AG04450 (cell line): ENCODE measurements at places on chromosomes 1 and 21.

DNA sequence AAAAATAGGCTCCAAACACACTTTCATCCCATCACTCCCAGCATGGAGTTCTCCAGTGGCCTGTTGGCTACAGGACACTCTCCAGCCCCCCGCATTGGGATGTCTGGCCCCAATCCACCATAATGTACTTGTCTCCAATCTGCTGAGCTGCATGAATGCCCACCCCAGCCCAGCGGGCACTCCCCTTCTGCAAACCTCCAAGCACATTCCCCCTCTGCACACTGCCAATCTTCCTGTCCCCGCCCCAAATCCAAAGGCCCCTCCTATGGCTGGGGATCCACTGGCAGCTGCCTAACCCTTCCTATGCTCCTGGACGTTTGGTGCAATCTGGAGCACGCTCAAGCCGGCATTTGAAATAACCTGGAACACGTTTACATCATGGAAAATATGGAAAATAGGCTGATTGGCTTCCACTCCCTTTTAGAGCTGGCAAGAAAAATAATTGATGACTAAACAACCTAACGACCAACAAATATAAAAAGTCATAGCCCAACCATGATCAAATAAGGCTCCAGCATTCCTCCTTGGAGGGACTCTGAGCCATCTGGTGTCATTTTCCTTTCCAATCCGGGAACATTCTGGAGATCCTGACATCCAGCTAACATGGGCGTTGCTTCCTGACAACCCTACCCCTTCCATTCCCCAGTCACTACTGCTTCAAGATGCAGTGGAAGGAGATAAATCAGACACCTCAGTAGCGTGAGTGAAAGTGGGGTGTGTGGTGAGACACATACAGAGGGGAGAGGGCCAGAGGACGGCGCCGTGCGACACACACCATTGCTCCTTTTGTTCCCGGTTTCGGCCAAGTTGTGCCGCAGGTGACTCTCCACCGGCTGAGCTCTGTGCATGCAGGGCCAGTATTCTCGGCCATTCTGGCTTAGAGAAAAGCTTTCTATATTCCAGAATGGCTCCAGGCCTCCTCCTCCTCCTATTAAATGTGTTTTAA is 41.6 kb downstream of the PDE9A start:
- DNase-seq, result no peak

- no peak for DNase-seq
These were observed 55.2 kb upstream of the MRPS6 start for GRCh38 chr21:34018185-34018584.

GRCh38 chr1:109935451-109935900 is 24.8 kb downstream of the CSF1 start:
- DNase-seq, result no peak

GRCh38 chr1:181318022-181318857 is 165.1 kb upstream of the CACNA1E start:
- DNase-seq, result no peak

GRCh38 chr1:12275370-12275769 is 45.5 kb downstream of the VPS13D start:
- DNase-seq, result no peak

DNA sequence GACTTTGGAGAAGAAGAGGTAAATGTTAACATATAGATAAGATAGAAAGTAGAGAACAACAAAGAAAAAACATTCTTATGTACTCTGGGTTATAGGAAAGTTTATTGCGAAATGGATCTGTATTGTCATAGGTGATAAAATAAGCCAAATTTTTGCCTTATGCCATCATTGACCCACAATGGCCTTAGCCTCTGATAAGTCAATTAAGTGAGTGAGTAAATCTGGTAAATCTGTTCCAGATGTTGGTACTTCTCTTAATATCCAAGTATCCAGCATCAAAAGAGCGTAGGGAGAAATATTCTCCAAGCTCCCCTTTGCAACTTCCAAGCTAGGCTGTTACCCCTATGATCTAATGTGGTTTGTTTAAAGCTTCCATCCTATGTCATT is 38.3 kb upstream of the CLCA4 start:
- no peak for DNase-seq

DNA sequence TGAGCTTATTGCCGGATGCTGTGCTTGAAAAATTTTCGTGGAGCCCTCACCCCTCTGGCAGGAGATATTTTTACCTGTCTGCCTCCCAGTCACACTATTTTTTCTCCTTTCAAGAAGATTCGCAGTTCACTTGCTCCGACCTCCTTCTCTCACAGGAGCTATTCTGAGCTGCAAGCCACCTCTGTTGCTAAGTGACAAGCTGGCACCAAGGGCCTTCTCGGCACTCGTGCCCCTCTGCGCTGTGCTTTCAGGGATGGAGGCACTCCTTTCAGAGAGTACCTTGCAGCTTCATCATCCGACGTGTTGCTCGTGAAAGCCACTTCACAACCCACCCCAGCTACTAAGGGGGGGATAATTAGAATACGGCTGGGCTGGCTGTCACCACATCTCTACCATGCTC is 11.6 kb downstream of the SLC6A17 start:
- DNase-seq, result no peak

GRCh38 chr1:172499636-172500141 is 33.3 kb upstream of the SUCO start:
- no peak for DNase-seq

DNA sequence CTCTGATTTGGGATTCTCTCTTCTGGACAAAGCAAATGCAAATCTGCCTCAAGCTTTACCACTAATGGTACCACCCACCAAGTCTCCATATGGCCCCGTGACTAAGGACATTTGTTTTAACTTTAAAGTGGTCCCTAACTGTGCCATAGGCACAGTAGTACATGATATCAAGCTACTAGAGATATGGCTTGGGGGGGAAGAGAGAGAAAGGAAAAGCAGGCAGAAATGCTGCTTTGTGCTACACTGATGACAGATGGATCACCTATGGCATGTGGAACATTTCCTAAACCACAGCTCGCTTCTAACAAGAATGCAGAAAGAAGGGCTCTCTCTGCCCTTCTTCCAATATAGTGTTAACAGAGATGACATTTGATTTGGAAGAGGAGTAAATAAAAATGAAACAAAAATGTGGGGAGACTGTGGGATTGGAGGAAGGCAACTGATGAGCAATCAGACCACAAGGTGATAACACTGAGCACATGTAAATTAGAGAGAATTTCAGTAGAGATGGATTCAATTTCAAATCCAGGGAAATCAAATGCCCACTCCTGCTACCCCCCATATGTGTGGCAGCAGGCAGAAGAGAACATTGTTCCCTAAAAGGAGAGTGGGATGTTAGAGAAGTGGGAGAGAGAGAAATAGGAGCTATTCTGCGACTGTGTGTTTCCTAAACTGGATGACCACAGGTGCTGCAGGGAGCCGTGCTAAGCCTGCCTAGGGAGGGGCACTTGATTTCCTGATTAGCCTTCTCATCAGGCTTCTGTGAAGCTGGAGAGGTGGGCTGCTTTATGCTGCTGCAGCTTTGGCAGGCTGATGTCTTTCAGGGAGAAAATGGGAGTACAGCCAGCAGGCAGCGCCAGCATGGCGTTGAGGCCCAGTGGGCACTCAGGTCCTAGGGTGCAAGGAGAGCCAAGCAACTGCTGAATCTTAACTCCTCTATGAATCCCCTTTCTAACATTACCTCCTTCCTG is 75.3 kb downstream of the ZNF648 start:
- DNase-seq, result no peak

DNA sequence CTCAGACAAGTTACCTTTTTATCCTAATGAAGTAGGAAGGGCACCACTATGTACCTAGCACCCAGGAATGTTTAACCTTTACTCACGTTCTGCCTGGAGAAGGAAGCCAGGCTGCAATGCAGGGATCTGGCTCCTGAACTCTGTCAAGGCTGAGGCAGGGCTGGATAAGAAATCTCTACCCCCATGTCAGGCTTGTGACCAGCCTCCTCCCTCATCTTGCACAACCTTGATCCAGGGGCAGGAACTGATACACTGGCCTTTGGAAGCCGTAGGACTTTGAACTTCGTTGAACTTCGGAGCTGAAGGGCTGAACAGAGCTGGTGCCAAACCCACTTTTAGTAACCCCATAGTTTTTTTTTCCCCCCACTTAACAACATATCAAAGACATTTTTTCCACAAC is 8.0 kb upstream of the AKR1A1 start:
- DNase-seq, result no peak

DNA sequence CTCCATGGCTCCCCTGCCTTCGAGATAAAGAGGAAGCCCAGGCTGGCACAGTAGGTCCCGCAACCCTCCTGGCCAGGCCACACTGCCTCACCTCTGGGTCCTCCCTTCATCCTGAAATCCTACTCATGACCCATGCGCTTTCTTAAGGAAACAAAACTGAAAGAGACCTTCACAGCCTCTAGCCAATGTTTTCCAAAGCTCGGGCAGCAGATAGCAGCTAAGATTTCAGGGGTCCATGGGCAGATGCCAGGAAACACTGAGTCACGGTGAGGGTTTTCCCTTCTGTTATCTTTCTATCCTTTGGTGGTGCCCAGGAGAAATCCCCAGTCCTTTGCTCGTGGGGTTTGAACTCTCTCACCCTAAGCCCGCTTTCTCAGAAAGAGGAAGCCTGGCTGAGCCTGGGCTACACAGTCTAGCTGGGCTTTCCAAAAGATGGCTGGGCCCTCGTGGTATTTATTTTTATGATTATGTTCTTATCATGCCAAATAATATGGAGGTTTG is 26.6 kb downstream of the TTC39A start:
- DNase-seq, result no peak

DNA sequence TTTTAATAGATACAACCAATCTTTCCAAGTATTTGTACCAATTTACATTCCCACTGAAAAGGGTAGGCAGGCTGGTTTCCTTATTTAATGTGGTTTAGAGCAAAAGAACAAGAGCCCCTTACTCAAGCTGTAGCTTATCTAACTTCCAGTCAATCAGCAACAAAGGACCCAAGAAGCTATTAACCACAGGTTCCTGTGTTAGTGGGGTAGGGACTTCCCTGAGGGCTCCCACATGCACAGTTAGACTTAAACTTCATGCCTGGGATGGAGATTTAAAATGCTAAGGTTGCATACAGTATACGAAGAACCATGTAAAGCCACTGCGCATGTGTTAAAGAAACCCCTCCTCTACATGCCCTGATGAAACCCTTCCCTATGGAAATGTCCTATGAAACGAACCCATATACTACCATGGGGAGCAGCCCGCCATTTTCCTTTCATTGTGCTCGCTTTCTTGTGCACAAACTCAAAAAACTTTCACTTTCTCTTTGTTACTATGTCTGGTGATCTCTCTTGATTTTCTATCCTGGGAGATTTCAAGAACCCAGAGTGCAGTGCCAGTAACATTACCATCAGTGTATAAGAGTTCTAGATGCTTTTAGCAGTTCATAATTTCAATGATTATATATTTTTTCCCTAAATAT is 23.3 kb upstream of the ST6GALNAC5 start:
- no peak for DNase-seq

DNA sequence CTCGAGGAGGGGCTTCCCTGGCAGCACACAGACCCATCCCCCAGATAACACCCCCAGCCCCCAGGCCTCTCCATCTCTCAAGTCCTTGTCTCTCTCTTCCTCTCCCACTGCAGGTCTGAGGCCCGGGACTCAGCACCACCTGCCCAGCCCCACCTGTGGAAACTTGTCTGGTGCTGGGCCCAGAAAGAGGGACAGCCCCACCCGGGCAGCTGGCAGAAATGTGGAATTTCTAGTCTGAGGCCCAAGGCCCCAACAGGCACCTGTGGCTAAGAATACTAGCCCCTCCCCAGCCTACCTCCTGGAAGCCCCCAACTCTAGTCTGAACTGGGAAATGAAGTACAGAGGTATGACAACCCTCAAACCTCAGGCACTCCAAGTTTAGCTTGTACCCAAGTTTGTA is 15.4 kb downstream of the TTC39A start:
- DNase-seq, result no peak

DNA sequence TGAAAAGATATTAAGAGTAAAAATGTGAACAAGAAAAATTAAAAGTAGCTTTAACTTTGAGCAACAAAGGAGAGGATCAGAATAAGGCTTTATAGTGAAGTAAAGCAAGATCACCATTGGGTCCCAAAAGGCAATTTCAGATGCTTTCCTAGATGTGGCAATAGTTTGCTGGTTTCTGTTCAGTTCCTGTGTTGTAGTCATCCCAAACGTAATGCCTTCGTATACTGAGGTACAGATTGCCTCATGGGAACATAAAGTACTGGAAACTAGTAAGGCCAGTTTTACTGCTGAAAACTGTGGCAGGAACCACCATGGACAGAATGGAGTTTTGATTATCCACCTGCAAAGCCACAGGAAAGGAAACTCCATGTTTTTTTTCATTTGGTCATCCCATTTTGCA is 283.5 kb upstream of the SGIP1 start:
- DNase-seq, result no peak

DNA sequence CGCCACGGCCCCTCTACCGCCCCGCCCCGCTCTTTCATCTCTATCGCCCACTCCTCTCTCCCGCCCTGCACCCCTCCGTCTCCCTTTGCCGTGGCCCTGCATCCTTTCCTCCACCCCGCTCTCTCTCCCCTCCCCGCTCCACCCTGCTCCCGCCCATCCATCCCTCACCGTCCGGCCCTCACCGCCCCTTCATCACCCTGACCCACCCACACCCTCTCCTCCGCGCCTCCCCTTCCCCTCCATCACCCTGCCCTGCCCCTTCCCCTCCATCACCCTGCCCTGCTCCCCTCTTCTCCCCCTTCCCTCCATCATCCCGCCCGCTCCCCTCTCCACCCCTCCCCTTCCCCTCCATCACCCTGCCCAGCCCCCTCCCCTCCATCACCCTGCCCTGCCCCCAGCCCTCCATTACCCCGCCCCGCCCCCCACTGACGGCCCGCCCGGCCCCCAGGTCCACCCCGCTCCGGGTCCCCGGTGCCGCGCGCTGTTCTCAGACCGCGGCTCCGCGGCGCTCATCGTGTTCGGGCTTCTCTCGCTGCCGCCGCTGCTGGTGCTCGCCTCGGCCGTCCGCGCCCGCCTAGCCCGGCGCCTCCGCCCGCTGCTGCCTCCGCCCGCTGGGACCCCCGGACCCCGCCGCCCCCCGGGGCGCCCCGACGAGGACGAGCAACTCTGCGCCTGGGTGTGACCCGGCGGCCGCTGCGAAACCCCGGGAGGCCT is 6.2 kb upstream of the ANKRD65 start:
- DNase-seq, result no peak

DNA sequence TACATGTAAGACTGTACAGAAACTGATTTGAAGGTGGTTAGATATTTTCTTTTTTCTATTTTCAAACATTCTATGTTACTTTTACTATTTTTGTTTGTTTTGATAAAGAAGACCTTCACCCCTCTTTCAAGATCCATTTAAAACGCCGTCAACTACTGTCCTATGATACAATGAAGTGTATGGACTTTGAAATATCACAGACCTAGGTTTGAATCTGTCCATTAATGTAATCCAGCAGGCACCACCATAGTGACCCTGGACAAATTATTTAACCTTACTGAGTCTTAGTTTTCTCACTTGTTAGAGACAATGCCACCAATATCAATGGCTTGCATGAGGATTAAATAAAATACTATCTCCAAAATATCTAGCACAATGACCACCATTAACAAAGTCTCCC is 2.0 kb downstream of the FRRS1 start:
- DNase-seq, result no peak
